ENCODE measurements at places on chromosomes 12 and 14.

DNA sequence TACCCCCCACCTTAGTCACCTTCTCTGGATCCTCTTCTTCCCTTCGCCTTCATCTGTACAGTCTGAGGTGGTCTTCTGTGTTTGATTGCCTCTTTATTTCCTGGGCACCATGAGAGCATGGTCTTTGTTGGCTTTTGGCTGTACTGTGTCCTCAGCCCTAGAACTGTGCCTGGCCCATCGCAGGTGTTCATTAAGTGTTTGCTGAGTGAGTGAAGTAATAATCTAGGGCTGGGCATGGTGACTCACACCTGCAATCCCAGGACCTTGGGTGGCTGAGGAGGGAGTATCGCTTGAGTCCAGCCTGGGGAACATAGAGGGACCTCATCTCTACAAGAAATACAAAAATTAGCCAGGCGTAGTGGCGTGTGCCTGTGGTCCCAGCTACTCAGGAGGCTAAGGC lies 13.9 kb downstream of the ALDH2 start:
- DNase-seq, result no peak

DNA sequence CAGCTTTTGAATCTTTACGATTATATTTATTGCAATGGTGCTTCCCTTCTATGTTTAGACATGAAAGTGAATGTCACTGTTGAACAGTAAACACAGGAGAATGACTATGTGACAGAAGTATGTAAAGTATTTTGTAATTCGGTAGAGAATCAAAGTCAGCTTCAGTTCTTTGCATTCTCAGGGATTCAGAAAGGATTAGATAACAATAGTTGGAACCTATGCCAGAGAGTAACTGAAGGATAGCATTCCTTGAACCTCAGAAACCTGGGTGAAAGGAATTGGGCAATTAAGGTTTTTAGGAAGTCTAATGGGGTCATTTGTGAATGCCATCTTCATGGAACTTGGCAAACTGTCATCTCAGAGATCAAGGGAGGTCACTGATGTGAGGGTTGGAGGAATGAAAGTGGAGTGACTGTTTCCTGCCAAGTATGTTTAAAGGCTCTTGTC lies 305.3 kb upstream of the DDHD1 start:
- DNase-seq, result no peak

GRCh38 chr14:30709201-30709600 lies 87.1 kb downstream of the SCFD1 start:
- no peak for DNase-seq

DNA sequence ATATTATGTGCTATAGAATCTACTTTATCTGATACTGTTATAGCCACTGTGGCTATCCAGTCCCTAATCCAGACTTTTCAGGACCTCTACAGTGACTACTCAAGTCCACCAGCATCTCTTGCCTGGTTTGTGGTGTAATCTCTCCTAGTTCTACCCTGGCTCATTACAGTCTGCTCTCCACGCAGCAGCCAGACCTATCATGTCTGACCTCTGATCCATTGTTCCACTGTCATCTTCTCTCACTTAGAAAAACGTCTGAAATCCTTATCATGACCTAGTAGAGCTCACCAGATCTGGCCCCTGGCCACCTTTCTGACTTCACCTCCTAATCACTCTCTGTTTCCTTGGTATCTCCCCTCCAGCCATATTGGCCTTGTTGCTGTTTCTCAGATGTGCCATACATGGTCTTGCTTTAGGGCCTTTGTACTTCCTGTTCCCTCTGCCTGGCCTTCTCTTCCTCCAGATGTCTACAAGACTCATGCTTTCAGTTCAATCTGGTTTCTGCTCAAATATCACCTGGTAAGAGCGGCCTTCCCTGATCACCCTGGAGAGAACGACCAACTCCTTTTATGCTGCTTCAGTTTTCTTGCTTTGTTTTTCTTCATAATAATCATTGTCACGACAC lies 475.5 kb downstream of the AACS start:
- no peak for DNase-seq

DNA sequence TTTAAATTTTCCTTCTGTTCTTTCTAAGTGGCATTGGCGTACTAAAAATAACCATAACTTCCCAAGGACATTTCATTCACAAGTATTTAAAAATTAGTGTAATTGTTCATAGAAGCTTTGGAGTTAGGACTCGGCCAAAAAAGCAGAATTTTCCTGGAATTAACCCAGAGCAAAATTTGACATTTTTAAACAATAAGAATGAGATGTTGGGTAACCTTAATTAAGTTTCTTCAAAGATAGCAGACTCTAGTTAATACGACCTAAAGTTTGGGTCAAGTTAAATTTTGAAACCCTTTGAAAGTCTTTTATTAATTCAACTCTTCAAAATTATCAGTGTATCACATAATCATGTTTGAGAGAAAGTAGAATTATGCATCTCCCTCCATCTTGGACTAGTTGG lies 118.3 kb downstream of the AKAP6 start:
- DNase-seq, result no peak

GRCh38 chr12:97941686-97942354 lies 479.2 kb downstream of the RMST start:
- DNase-seq, result no peak

DNA sequence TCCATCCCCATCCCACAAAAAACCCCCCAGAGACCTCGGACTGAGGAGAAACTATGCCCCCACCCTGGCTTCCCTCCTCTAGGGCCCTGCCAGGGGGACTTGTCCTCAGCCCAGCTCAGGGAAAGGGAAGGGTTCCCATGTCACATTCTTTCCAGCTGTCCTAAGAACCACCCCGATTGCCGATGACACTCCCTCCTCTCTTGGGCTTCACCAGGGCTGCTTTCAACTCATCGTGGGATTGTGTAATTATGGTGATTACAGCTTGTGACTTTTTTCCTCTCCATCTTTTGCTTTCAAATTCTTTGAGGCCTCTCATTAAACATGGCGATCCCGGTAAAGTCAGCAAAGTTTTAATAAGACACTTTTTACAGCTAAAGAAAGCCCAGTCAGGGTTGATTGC lies 344.0 kb downstream of the DPF3 start:
- no peak for DNase-seq

DNA sequence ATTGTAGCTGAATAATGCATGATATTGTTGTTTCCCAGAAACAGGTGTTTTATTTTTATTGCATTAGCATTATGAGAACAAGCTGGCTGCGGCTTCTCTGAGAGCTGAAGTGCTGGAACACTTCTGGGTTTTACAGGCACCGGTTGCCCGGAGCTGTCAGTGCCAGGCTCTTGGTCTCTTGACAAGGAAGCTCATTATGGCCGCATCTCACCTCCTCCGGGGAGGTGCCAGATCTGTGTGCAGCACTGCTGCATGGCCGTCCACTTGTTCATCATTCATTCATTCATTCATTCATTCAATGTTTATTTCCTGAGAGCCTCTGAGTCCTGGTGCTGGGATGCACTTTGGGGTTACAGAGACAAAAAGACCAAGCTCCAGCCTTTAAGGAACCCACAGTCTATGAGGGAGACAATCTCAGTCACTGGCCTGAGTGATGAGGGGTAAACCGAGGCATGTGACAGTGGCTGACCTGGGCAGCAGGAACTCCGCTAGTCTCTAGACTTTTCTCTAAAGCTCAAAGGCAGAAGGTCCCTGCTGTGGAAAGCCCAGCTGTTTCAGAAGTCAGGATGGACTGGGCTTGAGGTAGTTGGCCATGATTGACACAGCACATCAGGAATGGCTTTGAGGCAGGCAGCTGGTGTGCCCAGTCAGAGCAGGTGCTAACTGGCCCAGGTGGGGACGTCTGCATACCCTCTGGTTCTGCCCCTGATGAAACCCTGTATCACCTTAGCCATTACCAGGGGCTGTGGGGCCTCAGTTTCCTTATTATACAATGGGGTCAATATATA lies 181.0 kb downstream of the ADGRD1 start:
- no peak for DNase-seq

DNA sequence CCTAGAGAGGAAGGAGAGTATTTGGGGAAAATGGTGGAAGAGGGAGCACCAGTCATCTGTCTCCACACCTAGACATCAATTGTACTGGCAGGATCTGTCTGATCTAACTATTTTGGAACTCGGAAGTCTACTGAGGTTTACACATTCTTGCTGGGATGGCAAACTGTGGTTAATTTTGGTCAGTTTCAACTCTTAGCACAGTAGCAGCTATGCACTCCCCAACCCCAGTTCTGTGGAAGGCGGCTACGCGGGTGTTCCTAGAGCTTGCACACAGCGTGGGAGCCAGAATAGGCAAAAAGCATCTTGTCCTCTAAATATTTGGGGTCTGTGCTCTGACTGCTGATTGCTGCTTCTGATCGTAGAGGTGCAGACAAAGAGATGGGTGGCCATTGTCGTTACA lies 33.8 kb downstream of the TECPR2 start:
- no peak for DNase-seq

DNA sequence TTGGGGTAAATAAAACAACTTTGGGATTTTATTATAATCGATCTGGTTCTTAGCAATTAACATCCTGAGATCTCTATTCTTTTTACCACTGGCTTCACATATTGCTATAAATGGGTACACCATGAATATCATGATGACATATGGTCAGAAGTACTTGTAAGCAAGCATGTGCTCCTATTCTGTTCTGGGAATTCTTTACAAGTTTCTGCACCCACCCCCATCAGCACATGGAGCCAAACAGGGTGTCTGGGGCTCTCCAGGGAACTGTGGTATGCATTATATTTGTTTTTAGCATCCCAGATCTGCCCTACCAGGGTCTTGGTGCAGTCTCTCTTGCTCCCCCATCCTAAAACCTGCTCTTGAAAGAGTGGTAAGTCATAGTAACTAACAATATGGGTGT lies 31.3 kb downstream of the DMAC2L start:
- DNase-seq, result no peak

DNA sequence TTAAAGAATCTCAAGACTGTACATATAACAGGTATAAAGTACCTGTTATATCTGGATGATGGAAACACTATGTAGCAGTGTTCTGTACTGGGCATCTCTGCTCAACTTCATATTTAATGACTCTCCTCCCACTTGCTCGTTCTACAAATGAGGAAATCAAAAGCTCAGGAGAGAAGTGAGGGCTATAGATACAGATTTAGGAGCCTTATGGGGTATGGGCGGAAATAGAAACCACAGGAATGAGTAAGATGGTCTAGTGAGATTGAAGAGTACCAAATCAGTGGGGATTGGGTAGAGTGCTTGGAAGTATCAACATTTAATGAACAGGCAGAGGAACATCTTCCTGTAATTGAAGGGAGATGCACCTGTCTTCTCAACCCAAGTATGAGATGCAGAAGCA lies 23.8 kb upstream of the POLR3B start:
- no peak for DNase-seq

GRCh38 chr12:54005531-54005852 lies 3.3 kb upstream of the HOXC8 start:
- no peak for DNase-seq

DNA sequence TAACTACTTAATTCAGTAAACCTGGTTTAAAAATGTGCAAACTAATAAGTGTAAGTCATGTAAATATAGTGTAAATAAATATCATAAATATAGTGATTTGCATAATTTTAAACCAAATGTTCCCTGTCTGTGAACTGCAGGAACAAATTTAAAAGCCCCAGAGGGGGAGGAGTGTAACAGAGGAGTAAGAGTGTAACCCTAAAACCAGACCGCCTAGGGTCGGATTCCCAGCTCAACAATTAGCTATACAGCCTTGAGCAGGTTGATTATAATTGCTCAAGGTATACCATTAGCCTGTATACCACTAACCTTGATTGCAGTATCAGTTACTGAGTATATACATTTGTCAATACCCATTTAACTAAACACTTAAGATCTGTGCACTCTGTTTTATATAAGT lies 218.4 kb downstream of the ADAMTS20 start:
- DNase-seq, result no peak

DNA sequence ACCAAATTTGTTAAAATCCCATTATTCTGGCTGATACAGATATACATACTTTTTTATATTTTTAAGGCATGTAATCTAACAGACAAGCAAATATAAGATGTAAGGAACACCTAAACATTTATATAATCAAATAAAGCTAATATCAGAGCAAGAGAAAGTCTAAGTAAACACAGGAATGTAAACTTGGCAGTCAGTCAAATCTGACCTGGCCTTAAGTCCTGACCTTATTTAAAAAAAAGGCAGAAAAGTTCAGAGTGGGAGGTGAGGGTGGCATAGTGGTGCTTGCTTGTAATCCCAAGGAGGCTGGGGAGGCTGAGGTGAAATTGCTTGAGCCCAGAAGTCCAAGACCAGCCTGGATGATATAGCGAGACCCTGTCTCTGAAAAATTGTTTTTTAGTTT lies 152.6 kb downstream of the DERA start:
- DNase-seq, result no peak

DNA sequence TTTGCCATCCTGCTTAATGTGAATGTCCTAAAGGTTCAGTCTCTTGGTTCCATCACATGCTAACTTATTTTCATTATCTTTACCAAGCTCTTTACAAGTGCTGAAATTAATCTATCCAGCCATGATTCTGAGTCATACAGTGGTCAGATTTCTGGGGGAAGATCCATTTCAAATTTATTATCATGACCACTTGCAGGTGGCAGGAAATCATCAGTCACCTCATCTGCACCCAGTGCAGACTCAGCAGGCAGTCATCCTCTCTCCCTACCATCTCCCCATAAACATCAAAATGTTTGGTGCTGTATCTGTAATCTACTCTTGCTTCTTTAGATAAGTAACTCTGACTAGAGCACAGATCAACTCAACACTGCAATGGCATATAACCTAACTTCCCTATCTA lies 23.5 kb downstream of the ATG14 start:
- DNase-seq, result no peak

GRCh38 chr14:100391724-100392123 lies 68.6 kb downstream of the SLC25A47 start:
- DNase-seq, result no peak

DNA sequence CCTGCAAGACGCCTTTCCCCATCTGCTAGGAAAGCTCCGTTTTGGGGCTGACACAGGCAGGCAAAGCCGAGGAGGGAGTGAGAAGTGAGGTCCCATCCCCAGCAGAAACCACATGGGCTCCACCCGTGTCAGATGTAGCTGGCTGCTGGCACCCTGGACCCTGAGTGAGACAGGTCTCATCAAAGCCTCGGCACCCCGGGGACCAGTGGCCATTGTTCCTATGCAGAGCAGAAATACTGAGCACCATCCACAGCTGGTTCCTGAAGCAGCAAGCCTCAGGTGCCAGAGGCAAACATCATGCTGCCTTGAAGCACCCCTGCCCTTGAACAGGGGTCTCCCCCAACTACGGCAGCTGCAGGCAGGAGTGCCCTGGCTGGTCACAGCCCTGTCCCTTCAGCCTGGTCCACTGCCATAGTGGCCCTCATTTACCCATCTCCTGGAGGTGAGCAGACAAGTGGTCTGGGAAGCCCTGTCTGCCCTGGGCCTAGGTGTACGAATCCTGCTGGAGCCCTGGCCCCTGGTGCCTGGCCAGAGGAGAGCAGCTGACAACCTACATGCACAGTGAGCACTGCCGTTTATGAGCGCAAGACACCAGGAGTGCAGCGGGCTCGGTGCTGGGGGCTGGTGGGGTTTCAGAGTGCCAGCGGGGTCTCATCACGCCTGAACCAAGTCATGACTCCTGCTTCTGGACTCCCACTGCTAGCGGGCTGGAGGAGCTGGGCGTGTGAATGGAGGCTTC lies 289.8 kb upstream of the RTL1 start:
- no peak for DNase-seq

DNA sequence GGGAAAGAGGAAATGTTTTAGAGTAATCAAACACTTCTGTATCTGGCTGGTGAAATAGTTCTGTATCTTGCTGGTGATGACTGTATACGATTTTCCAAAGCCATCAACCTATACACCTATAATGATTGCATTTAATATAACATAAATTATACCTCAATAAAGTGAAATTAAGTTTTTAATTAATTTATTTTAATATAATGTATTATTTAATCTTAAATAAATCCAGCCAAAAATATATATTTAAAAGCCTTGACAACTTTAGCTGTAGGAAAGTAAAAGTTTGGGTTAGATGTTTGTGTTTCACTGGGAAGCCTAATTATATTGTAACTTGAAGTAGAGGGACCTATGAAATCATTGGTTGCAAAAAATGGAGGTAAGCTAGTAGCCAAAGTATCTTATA lies 654.8 kb upstream of the MIS18BP1 start:
- no peak for DNase-seq

All from activated effector memory CD4-positive, alpha-beta T cell treated with Interleukin-2 at 50 U/mL for 16 hours (primary cell).